Memory B cell (primary cell): ENCODE measurements at places on chromosomes 12 and 14.

DNA sequence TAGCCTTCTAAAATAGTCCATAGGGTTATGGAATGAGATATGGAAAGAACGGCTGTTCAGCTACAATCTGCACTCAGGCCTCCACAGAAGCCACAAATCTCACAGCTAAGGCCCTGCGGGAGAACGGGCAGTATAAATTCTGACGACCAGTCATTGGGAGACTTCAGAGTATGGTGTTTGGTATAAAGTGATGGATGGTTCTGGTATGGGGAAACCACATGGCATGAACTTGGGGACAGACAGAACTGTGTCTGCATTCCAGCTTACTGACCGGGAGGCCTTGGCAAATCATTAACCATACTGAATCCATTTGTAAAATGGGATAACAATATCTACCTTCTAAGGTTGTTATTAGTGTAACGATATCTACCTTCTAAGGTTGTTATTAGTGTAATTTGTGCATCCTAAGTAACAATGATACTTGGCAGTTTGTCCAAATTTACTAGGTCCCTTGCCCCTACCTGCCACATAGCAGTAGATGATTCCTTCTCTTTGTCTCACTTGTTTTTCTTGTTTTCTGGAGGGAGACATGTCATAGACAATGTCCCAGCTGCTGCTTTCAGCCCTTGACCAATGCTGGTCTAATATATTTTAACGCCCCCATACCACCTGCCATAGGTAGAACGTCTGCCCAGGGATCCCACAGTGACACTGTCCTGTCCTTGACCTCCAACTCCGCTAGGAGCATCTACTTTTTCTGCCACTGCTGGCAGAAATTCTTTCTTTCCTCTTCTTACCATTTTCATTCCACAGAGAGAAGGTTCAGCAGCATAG, 6.8 kb downstream of the CDKL1 start:
- DNase-seq = no peak

DNA sequence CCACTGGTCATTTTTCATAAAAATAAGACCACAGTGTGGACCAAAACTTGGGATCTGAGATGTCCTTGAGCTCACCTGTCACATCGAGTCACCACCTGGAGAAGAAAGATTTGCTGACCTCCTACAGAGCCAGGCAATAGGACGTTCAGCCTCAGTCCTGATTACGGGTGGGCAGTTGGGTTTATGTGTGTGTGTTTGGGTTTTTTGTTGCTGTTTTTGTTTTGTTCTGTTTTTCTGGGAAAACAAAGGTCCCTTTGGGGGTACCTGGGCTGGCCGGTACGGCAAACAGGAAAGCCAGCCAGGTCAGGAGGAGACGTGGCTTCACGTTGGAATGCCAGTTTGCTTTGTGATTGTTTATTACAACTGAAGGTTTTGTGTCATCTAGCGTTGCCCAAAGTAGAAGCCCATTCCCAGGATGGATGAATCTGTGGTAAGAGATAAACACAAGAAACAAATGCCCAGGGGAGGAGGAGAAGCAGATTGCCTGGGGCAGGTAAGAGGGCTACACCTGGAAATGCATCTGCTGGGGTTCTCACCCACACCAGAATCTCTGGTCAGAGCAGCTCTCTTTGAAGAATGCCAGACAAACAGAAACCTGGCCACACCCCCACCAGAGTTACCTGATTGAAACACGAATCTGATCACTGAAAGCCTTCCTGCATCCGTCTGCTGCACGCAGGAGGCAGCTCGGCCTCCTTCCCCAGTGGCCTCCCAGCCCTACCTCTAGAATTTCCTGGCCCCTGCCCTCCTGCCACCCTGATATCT, 100.1 kb upstream of the DIO3 start:
- no peak for DNase-seq

- no peak for DNase-seq
Observed at GRCh38 chr14:103315941-103316340, 18.1 kb upstream of the EIF5 start.

DNA sequence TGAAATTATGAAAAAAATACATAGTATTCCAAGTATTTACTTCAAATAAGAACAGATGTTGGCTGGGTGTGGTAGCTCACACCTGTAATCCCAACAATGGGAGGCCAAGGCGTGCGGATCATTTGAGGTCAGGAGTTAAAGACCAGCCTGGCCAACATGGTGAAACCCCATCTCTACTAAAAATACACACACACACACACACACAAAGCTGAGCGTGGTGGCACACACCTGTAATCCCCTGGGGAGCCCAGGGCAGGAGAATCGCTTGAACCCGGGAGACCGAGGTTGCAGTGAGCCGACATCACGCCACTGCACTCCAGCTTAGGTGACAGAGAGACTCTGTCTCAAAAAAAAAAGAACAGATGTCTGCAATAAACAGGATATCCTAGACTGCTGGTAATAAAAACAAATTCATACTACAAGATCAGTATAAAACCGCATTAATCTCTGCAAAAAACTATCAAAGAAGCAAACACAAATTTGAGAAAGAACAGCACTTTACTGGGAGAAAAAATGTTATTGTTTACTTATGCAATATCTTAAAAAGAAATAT, 23.8 kb downstream of the EEA1 start:
- no peak for DNase-seq

- DNase-seq = no peak
Observed at GRCh38 chr12:7434670-7435069, 9.3 kb downstream of the CD163L1 start.

DNA sequence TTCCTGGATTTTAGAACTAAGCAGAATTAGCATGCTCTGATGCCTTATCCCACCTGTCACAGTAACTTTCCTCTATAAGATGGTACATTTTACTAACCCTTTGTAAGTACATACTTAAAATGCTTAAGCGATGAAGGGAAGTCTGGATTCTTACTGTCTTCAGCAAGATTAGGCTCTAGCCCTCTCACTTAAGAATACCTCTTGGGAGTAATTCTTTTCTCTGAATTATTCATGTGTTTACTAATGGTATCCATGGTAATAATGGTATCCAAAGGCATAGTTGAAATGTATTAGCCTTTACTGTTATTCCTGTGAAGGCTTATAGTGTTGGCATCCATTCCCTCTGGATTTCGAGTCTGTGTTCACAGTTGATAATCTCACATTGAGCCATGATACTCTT, 176.9 kb downstream of the MON2 start:
- no peak for DNase-seq

- DNase-seq = no peak
Observed at GRCh38 chr12:27696864-27697564, 767 bp downstream of the REP15 start.

DNA sequence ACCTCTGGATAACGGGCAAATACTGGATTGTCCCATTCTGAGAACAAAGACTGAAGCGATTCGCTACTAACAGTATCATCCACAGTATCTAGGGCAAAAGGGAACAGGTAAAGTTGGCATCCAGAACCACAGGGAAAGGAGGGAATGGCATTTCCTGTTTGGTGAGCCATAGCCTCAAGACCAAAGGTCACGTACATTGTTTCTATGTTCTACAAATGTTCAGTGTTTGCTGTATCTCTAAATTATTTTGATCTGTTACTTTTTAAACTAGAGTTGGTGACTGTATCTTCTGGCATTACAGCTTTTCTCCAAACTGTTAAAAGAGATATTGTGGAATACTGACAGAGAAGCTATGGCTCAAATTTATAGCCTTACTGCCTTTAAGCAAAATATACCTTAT, 9.7 kb downstream of the MLH3 start:
- DNase-seq = no peak

- DNase-seq = peak; percentile 62
Observed at GRCh38 chr12:112992541-112993398, 14.5 kb downstream of the OAS2 start.

- DNase-seq = no peak
Observed at GRCh38 chr12:79420146-79420618, 270.6 kb downstream of the PAWR start.

DNA sequence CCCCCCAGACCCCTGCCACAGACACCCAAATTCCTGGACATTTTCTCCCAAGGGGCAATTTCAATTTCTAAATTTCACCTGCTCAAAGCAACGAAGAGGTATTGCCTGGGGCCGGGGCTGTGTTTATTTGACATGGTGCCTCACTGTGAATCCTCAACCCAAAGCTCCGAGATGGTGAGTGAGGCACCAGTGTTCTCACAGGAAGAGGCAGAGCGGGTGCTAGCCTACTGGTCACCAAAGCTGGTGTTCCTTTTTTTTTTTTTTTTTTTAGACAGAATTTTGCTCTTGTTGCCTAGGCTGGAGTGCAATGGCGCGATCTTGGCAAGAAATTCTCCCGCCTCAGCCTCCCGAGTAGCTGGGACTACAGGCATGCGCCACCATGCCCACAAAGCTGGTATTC, 14.8 kb upstream of the SH2B3 start:
- no peak for DNase-seq

GRCh38 chr12:57193706-57194245, 22.8 kb upstream of the NXPH4 start:
- DNase-seq = no peak

DNA sequence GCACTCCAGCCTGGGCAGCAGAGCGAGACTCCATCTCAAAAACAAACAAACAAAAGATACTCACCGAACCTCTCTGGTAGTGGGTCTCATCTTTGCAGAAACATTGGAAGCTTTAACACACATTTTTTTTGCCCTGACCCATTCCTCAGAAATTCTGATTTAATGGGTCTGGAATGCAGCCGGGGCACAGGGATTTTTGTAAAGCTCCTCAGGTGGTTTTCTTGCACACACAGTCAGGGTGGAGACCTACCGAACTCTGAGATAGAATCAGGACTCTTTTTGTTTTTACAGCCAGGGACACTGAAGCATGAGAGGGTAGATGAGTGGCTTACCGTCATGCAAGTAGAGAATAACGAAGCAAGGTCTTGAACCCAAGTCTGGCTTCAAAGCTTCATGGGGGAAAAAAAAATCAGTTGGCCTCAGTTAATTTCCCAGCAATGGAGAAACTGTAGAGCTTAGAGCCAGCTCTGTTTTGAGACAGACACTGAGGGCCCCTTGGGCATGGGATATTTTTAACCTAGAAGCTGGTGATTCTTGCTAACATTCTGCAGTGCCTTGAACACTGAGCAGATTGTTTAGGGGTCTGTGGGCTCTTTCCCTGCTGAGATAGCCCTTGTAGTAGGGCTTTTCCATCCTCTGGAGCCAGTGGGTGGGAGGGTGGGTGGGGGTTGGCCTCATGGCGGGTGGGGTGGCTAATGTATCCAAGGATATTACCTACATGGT, 4.8 kb downstream of the RNU4-2 start:
- no peak for DNase-seq

- DNase-seq = no peak
Observed at GRCh38 chr14:76138119-76138757, 13.5 kb upstream of the GPATCH2L start.

GRCh38 chr14:77098529-77099353, 683 bp downstream of the CIPC start:
- DNase-seq = no peak

DNA sequence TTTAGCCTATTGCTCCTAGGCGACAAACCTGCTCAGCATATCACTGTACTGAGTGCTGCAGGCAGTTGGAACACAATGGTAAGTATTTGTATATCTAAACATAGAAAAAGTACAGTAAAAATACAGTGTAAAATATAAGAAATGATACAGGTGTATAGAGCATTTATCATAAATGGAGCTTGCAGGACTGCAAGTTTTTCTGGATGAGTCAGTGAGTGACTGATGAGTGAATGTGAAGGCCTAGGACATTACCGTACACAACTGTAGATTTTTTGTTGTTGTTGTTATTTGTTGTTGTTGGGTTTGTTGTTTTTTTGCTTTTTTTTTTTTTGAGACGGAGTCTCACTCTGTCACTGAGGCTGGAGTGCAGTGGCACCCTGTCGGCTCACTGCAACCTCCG, 33.4 kb downstream of the PNMA1 start:
- no peak for DNase-seq

DNA sequence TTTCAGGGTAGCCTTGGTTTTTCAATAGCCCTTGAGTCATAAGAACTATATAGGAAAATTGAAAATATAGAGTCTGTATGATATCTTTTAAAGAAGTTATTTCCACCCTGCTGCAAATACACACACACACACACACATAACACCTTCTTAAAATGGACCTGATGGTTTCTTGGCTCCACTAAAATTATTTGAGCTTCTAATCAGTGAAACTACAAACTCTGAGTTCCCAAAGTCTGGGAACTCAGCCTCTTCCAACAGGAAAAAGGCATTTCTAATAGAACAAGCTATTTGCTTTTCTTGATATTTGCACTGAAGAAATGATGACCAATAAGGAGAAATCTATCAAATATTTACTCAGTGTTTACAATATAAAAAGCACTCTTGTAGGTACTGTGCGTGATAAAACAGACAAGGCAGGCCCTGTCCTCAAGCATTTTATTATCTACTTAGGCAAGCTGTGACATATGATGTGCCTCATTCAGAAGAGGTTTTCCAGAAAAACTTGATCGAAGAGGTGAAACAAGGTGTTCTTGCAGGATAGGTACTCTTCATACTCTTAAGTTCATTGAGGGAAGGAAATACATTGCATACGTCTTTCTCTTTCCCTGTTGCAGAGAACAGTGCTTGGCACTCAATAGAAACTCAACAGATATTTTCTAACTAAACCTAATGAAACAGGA, 88.6 kb downstream of the MGST1 start:
- no peak for DNase-seq

GRCh38 chr12:131384544-131384855, 326.4 kb upstream of the SFSWAP start:
- no peak for DNase-seq

DNA sequence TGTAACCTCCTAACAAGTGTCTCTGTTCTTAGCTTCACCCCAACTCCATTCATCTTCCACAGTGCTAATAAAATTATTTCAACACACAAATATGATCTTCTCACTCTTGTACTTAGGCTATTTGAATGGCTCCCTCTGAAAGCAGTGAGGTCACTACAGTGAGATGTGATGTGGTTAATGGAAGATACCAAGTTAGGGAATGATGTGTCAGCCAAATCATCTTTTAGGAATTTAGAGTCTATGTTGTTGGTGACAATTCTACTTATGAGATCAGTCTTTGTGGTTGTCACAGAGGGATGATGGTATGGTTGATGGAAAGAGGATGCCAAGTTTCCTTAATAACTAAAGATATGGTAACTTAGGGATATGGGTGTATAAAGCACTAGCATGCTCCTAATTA, 57.6 kb downstream of the POLR3B start:
- no peak for DNase-seq

DNA sequence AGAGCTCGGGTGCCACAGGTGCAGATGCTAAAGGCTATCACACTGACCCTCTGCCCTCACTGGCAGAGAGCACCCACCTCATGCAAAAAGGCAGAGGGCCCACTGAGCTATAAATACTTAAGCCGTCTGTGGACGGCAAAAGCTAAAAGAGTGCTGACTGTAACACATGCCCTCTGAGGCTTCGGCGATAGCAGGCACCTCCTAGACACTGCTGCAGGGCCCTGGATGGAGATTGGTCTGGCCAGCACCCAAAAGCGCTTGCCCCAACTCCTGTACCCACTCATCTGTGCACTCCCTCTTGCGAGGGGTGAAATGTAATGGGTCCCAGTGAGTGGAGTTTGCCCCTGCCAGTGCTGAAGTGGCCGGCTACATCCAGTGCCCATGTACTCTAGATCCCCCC, 148.7 kb downstream of the SLC16A7 start:
- no peak for DNase-seq

DNA sequence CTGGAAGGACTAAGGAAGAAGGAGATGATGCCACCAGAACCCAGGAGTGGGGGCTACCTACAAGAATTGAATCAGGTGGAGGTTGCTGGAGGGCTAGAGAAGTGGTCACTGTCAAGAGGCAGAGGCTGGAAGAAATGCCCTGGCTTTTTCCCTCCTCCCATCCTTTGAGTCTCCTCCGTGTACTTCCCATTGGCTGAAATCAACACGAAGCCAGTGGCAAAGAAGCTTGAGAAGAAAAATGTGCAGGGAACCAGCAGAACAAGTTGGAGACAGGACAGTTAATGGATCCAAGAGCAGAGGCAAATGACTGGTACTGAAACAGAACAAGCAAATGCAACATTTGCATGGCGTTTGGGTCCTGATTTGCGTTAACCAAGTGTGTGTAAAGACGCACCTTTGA, 9.1 kb upstream of the FBLN5 start:
- DNase-seq = no peak
